ENCODE measurements at places on chromosomes 7 and 10.

DNA sequence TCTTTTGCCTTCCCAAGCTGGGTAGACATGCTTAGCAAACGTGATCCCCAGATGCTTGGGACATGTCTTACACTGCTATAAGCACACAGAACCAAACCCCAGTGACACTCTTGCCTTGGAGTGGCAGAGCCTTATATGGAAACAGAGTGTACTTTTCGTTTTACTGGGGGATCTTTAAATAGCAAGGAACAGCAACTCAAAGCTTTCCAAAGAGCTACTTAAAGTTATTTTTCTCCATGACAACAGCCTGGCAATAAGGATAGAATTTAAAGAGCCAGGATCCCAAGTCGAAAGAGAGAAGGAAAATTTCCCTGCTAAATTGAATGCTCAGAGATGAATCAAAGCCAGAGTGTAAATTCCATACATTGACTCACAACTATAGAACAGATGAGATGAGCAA lies 67.8 kb downstream of the ZNF365 start:
- no peak for DNase-seq

- no peak for DNase-seq
These were observed 1044.8 kb downstream of the CNTNAP2 start for GRCh38 chr7:147161405-147161804.

DNA sequence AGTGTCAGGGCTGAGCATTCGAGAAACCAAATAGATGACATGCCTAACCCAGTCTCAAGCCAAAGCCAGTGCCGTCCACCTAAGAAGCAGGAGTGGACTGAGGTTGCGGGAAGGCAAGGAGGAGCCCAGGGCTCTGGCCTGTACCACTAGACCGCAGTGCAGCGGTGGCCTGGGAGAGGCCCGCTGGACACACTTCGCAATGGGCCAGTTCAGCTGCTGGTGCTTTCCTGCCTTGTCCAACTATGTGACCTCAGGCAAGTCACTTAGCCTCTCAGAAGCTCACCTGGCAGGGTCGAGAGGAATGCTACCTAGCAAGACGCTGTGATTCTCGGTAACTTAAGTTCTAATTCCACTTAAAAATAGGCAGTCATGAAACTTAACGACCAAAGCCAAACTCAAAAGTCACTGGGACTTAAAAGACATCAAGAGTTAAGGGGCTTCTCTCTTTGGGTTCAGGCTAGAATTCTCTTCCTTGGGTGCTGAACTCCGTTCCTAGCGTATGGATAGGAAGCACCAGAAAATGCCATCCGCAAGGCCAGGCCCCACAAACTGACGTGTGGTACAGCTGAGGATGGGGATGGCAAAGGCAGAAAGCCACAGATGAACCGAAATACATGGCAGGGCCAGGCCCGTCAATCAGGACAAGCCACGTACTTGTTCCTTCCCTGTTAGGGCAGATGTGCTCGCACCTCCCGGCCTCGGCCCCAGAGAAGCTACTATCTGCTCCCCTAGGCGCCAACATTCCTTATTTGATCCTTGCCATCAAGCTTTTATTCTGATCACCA lies 34.2 kb downstream of the CTBP2 start:
- DNase-seq = no peak

DNA sequence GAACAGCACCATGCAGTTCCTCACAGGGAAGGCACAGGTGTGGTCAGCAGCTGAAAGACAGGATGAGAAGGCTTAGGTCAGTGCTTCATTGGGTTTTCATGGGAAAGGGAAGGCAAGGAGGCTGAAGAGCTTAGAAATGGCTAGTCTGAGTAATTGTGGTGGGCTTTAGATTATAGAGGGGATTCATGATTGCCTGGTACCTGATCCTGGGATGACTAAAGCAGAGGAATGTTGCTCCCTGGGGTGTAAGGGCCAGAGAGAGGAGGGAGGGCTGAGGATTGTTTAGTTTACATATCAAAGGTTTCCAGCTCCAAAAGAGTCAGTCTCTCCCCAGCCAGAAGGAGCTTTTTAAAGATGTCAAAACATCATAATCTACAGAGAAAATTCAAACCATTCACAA lies 396.3 kb upstream of the POM121L12 start:
- no peak for DNase-seq

DNA sequence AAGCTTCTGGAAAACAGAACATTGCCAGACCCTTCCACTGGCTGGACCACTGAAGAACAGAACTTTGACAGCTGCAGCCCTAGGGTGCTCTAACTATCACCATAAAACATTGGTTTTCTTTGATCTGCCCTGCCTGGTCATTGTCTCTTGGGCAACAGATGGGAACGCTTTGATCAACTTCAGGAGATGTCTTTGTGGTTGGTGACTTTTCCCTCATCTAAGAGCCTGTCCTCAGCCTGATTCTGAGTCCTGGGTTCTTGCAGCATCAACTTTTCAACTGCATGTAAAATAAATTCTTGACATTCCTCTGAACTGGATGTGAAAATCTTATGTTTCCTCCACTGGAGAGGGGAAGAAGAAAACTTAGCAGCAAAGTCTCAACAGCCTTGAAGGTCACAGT lies 53.1 kb upstream of the ZNRF2 start:
- no peak for DNase-seq

DNA sequence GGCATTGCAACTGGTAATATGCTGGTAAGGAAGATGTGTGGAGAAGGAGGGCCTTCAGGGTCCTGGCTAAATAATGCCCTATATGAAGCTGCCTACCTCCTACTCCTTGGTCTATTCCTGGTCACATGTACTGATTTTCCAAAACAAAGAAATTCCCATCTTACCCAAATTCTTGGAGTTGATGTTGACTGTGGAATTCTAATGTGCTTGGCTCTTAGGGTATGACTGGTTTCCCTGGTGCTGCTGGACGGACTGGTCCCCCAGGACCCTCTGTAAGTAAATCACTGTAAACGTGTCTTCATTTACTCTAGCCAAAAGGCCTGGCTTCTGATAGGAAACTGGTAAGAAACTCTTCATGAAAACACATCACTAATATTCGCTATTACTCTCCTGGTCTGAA lies 27.0 kb downstream of the COL1A2 start:
- no peak for DNase-seq

DNA sequence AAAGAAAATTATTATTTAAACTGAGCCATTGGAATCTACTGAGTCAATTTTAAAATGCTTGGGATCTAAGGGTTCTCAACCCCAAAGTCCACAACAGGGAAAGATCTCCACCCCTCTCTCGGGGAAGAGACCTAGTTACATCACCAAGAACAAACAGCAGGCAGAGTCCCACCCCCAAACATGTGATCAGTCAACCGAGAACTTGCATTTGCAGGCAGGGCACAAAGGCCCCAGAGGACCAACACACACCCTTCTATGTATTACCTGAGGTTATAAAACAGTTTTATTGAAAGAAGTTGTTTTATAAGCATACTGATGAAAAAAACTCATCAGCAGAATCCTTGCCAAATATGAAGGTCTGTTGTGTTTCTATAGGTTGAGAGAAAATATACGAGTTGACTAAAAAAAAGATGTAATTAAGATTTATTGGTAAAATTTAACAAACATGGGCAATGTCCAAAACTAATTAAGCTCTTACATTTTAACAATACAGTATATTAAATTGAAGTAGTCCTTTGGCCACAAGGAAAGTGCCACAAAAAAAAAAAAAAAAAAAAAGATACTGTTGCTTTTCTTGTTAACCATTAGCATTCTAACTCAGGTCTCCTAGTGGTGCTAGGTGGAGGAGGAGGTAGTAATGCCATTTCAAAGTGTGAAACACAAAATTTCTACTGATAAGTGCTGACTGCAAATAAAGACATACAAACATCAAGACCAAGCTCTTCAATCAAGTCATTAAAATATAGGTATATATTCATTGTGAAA lies 975 bp upstream of the USP54 start:
- no peak for DNase-seq

DNA sequence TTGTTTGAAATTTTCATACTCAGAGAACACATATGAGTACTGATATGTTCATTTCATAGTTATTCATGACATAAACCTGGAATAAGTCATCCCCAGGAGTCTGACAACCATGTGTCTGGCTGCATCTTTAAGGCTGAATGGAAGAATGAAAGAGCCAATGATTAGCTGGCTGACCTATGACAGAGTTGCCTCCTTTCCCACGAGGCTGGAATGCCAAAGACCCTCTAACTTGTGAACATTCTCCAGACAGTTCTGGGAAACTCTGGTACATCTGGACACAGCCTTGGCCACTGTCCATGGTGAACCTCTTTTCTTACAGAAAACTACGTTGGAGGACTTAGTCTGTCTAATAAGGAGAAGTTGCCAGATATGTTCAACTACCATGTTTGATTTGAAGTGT lies 380.8 kb upstream of the MKI67 start:
- no peak for DNase-seq

GRCh38 chr10:132356621-132357195 lies 24.7 kb downstream of the LRRC27 start:
- DNase-seq = no peak

DNA sequence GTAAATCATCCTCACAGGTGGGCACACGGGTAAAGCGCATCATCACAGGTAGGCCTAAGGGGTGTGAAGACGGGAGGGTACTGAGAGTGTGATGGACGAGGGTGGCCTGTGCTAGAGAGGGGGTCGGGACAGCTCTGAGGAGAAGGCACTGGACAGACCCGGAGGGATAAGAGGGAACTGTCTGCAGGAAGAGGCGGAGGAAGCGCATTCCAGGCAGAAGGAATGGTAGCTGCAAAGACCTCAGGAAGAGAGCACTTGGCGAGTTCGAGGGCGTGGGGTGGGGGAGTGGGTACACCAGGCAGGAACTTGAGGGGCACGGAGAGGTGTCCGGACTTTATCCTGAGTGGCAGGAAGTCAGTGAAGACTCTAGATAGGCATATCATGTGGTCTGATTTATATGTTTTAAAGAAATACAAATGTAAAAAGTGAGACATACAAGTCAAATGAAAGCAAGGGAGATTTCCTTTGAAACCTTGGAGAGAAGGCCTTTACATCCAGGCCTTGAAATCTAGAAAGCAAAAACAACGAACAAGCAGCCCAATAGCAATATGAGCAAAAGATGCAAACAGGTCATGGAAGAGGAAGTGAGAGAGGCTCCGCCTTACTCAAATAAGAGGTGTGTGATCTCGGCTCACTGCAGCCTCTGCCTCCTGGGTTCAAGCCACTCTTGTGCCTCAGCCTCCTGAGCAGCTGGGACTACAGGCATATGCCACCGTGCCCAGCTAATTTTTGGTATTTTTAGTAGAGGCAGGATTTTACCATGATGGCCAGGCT lies 3.6 kb downstream of the LHPP start:
- DNase-seq = no peak

Data from stimulated activated CD8-positive, alpha-beta memory T cell treated with anti-CD3 and anti-CD28 coated beads, Interleukin-4, amount 100 ng/mL, for 1 hour (primary cell).